ENCODE measurements at places on chromosomes 4 and X.

DNA sequence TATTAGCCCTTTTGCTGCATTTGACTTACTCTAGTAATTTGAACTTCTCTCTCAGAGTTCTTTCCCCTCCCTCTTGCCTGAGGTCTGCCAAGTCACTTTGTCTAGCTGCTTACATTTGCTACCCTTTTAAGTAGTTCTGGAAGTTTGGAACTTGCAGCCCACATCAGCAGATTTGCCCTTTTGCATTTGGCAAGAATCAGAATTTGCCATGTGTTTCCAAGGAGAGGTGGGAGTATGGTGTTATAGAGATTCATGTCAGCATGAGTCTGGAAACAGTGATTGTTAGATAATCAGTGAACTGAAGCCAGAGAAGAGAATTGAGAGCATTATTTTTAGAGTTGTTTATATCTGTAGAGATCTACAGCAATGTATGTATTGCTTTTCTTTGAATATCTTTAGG is 52.1 kb downstream of the KLHL34 start:
- DNase-seq = no peak

DNA sequence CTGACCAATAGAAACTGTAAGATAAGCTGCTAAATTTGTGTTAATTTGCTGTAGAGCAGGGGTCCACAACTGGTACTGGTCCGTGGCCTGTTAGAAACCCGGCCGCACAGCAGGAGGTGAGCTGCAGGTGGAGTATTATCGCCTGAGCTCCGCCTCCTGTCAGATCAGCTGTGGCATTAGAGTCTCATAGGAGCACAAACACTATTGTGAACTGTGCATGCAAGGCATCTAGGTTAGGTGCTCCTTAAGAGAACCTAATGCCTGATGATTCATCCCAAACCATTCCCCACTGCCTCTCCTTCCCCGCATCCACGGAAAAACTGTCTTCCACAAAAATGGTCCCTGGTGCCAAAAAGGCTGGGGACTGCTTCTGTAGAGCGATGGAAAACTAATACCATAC is 19.7 kb downstream of the FBXW7 start:
- peak; percentile 3 for DNase-seq

- DNase-seq = no peak
Measured at GRCh38 chr4:86271057-86271456, 88.8 kb downstream of the MAPK10 start.

GRCh38 chrX:30906726-30907125 is 17.7 kb upstream of the TAB3 start:
- peak; percentile 2 for DNase-seq

GRCh38 chr4:122331195-122331594 is 47.6 kb upstream of the ADAD1 start:
- no peak for DNase-seq

GRCh38 chrX:55801811-55802210 is 84.3 kb downstream of the RRAGB start:
- no peak for DNase-seq

- DNase-seq = peak; percentile 1
Measured at GRCh38 chrX:55039471-55039870, 8.7 kb upstream of the ALAS2 start.

GRCh38 chr4:17807446-17807845 is 3.1 kb downstream of the DCAF16 start:
- no peak for DNase-seq

GRCh38 chr4:29052266-29052665 is 1667.9 kb upstream of the PCDH7 start:
- DNase-seq = no peak

- DNase-seq = no peak
Measured at GRCh38 chrX:12319003-12319519, 180.8 kb downstream of the FRMPD4 start.

Data from HCEC 1CT (cell line).